NCI-H2081 (cell line): ENCODE measurements at places on chromosomes 5 and 9.

GRCh38 chr5:87278590-87279100 lies 11.0 kb downstream of the RASA1 start:
- no peak for DNase-seq

GRCh38 chr5:75468593-75468992 lies 42.8 kb downstream of the CERT1 start:
- no peak for DNase-seq

GRCh38 chr5:58016358-58016757 lies 443.5 kb downstream of the PLK2 start:
- DNase-seq: no peak

- DNase-seq: no peak
These were observed 95.1 kb downstream of the TTC39B start for GRCh38 chr9:15211815-15212495.

- no peak for DNase-seq
These were observed 530.3 kb downstream of the RASEF start for GRCh38 chr9:82532504-82533180.
